ENCODE measurements at places on chromosomes 12 and 14.
A peak's percentile ranks its signal among the peaks of the same experiment; 100 is the strongest.

DNA sequence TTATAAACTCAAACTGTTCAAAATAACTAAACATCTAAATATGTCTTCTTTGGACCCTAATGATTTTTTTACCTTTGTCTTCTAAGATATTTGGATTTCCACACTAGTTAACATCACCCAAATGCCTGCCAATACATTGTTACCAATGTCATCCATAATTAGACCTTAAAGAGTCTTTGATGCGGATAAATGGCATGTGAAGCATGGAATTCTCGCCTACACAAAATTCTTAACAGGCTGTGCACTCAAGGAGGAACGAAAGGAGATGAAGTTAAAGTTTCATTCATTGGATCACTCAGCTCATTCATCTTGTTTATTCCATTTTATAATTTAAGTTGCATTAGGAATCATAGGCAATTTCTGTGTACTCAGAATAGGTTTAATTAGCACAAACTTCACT is 219.7 kb downstream of the ACSS3 start:
- DNase-seq, result no peak

DNA sequence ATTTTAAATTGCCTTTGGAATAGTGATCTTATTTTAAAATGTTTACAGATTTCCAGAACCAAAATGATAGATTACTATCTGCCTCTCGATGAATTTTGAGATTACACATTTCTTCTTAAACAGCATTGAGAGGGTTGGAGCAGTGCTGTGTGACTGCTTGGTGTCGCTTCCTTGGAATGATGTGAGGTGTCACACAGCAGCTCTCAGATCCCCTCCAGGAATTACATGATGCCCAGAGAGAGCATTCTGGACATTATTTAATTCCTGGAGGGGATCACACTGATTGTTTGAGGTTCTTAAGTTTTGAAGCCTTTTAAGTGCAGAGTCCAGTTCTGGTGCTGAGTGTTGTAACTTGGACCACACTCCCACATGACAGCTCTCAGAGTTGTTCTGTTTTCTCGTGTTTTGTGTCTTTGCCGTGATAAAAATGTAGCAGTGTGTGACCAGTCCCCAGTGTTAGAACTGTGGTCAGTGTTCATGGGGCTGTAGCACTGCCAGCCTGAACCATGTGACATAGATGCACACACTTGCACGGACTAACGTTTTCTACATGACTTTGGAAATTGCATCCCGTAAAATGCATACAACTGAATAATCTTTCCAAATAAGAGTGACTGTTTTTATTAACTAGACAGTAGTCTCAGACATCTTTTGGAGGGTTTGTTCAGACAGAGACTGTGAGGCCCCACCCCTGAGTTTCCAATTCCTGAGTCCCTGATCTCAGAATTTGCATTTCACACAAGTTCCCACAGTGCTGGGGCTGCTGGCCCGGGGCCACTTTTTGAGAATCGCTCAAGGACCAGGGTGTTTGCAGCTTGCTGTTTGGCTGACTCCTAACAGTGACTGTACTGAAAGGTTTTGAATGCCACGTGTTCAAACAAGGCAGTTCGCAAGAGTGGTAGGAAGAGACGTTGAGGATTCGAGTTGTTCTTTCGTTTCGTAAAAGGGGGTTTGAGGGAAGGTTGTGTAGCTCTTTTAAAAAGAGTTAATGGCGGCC is 26.0 kb downstream of the XRCC3 start:
- DNase-seq, result no peak

GRCh38 chr12:2650261-2651067 is 144.3 kb upstream of the FKBP4 start:
- DNase-seq, result no peak

GRCh38 chr14:55038708-55039107 is 11.7 kb downstream of the SOCS4 start:
- DNase-seq, result no peak

DNA sequence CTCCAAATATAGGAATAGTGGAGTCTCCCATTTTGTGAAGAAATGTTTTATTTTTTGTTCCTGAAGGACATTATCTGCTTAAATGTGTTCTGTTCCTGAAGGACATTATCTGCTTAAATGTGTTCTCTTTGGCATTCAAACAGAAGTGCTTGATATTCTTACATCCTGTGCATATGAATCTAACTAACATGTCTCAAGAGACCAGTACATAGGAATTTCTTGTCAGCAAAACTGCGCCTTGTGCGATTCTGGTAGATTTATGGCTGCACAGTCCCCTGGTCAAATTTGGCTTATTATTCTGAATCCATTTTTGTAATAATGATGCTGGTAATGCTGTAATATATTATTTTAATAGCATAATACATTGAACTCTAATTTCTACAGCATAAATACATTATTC is 722.4 kb downstream of the NOVA1 start:
- DNase-seq, result no peak

GRCh38 chr12:47837190-47838171 is 17.8 kb upstream of the HDAC7 start:
- DNase-seq, result peak; percentile 57

GRCh38 chr14:60931218-60931617 is 49.7 kb downstream of the TRMT5 start:
- no peak for DNase-seq

- peak; percentile 26 for DNase-seq
These were observed 116.4 kb upstream of the ATF1 start for GRCh38 chr12:50647479-50647878.

GRCh38 chr14:75558440-75558839 is 20.0 kb upstream of the FLVCR2 start:
- DNase-seq, result no peak

DNA sequence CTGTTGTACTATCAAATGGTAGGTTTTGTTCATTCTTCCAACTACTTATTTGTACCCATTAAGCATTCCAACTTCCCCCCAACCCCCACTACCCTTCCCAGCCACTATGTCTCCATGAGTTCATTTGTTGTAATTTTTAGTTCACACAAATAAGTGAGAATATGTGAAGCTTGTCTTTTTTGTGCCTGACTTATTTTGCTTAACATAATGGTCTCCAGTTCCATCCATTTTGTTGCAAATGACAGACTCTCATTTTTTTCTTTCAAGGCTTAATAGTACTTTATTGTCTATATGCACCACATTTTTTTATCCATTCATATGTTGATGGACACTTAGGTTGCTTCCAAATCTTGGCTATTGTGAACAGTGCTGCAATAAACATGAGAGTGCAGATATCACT is 86.2 kb downstream of the ALG10B start:
- no peak for DNase-seq

- DNase-seq, result no peak
These were observed 242.1 kb downstream of the CACNA1C start for GRCh38 chr12:2294651-2295475.

DNA sequence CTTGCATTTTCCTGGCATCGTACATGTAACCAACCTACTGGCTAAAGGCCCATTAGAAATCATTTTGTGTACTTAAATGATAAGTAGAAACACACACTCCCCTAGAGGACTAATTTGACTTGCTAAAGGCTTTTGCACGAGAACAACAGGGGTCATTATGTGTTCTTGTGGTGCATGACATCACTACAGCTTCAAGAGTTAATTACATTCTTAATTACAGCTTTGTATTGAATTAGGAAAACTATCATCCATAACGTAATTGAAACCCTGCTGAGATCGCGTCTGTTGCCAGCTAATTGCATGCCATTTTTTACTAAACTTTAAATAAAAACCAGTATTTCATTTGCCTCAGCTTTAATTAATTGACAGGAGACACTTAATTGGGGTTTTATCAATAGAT is 51.4 kb downstream of the TMEM132C start:
- no peak for DNase-seq

DNA sequence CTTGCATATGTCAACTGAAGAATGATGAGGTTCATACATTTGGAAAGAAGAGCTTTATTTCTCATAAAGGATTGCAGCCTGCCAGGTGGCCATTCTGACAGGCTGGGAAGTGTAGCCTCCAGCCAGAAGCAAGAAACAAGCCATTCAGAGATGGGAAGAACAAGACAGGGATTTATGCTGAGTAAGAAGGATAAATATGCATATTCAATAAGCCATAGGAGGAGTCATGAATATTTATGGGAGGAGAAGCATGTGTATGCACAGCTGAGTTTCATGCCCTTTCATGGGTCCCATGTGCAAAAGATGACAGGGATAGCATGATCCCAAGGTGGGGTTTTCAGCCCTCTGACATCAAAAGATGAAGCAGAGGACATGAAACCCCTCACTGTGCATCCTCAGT is 269.8 kb downstream of the TMEM132C start:
- no peak for DNase-seq

GRCh38 chr14:89359477-89360222 is 57.4 kb downstream of the FOXN3 start:
- no peak for DNase-seq

DNA sequence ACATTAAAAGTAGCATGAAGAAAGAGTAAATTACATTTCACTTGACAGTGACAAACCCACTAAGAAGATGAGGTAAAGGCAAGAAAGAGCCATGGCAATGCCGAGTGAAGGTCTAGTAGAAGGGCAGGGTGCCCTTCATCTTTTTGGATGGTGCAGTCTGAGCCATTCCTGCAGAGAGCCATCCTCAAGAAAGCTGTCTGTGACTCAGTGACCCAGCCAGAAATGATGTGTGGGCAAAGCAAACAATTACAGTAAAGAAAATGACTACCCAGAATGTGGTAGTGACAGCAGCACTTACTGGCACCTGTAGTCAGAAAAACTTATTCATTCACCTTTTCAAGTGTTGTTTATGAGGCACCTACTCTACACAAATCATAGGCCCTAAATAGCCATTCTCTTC is 281.7 kb downstream of the DUSP6 start:
- no peak for DNase-seq

DNA sequence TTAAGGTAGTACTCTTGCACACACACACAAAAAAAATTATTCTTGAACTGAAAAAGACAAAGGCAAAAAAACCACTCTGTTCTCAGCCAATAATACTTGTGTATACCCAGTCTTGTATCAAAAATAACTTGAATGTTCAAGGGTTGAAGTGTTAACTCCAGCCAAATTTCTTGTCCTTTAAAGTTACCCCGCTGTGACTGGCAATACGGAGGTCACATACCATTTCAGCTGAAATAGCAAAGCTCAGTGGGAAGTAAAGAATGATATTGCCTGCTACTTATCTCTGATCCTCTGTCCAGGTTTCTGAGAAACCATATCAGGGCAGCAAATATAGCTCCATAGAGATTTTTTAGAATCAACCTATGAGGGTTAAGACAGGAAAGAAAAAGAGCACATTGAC is 167.4 kb downstream of the C12orf50 start:
- DNase-seq, result no peak

DNA sequence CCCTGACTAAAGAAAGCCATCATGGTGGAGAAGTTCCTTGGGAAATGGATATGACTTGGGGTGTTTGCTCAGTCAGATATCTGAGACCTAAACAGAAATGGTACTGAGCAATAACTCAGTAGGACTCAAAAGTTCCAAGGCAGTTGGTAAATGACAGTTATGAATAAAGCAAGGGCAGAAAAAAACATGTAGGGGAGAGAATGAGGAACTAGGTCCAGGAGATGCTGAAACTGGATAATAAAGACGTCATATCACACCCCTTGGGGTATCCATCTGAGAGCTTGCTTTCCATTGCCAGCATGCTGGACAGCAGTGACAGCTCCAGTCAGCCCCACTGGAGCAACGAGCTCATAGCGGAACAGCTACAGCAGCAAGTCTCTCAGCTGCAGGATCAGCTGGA is 37.5 kb downstream of the RPGRIP1 start:
- no peak for DNase-seq

DNA sequence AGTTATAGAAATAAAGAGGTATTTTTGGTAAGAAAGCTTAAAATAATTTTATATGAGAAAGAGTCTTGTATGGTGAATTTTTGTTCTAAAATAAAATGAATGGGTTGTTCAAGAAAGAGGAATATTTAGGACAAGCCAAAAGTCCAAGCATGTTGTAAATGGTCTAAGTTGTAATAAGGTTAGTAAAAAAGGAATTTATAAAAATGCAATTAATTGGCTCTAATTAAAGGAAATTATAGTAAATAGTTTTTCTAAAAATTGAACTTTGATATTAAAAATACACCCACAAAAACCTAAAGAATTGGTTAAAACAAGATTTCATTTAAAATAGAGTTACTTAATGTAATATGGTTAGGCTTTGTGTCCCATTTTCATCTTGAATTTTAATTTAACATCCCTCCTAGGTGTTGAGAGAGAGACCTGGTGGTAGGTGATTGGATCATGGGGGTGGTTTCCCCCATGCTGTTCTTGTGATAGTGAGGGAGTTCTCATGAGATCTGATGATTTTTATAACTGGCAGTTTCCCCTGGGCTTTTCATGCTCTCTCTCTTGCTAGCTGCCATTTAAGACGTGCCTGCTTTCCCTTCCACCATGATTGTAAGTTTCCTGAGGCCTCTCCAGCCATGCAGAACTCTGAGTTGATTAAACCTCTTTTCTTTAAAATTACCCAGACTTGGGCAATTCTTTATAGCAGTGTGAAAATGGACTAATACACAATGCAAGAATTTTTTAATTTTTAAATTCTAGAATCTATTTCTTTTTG is 13.0 kb downstream of the SLC22A17 start:
- DNase-seq, result no peak

- DNase-seq, result peak; percentile 40
These were observed 4.4 kb downstream of the KMT5A start for GRCh38 chr12:123388177-123388950.

- no peak for DNase-seq
These were observed 23.2 kb upstream of the PARP11 start for GRCh38 chr12:3896356-3896755.

GRCh38 chr12:49959685-49960473 is 1.8 kb upstream of the AQP5 start:
- no peak for DNase-seq

- DNase-seq, result no peak
These were observed 14.0 kb downstream of the SYNE3 start for GRCh38 chr14:95502381-95502950.

DNA sequence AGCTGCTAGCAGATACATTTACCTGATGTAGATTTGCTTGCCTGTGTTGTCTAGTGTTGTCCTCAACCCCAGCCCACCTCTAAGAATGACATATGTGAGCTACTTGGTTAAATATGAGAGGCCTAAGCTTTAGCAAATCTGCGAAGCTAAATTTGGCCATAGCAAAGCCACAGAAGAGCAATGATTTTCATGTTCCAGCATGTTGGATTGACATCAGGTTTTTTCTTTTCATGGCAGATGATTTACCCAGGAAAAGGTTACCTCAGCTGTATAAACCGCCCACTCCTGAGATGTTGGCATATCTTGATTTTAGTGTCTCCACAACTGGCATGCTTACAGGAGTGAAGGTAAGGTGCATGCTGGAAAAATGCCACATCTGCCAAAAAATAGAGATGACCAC is 36.4 kb upstream of the ATF1 start:
- no peak for DNase-seq

- no peak for DNase-seq
These were observed 13.8 kb downstream of the TMCC3 start for GRCh38 chr12:94636462-94637085.

GRCh38 chr12:30329281-30329680 is 366.4 kb downstream of the IPO8 start:
- DNase-seq, result no peak

All from dermis microvascular lymphatic vessel endothelial cell (primary cell).